ENCODE measurements at places on chromosomes 7 and 10.

- no peak for DNase-seq
Measured at GRCh38 chr7:96004578-96004977, 232.2 kb downstream of the DYNC1I1 start.

DNA sequence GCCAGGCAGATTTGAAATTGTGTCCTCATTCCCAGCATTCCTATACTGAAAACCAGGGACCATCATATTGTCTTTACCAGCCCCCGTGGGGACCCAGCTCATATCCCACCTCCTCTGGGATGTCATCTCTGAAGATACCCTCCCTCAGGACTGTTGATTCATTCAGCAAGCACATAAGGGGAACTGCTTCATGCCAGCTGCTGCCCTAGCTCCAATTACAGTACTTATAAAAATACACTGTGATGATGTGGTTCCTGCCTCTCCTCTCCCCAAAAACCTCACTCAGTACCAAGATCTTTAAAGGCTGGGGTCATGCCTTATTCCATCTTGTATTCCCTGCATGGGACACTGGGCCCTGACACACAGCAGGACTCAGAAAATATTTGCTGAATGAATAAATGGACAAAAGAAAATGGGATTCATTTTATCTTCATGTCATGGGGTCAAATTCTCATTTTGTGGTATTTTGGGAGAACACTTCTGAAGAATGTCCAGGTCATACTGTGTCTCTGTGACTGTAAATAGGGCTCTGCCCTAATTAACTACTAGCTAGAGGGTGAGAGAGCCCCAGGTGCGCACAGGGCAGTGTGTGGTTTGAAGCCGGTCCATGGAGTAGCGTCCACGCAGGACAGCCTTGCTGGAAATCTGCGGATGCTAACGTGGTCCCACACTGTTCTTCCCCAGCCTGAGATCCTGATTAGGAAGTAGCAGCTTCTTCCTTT is 29.0 kb upstream of the DAGLB start:
- no peak for DNase-seq

DNA sequence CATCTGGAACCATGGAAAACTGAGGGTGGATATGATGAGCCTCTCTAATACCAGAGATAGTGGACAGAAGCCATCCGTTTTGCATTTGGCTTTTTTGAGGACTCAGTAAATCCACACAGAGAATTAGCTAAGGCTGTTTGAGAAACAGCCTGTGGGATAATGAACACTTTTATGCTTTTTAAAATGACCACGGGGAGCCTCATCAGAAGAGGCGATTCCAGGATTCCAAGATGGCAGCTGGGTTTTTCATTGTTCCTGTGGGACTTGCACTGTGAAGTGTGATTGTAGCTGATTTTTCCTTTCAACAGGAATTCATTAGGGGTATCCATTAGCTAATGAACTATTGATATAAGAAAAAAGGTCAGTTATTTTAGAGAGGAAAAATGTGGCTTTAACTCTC is 353.2 kb downstream of the AUTS2 start:
- DNase-seq = no peak

DNA sequence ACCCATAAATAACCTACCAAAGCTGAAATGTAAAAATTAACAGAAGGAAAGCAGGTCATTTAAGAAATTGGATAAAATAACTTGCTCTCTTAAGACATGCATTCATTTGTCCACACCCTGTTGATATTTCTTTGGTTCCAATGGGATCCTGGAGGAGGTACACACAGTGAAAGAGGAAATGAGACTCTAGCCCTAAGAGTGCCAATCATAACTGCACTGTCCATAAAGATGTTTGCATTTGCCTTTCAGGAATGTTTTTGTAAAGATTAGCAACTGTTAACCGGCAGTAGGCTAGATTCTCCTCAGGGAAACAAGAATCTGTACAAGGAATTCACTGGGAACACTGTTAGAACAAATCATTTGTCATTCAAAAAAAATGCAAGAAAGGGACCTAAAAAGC is 61.0 kb downstream of the MEOX2 start:
- DNase-seq = no peak
